ENCODE measurements at places on chromosomes 5 and 9.
A peak's percentile ranks its signal among the peaks of the same experiment; 100 is the strongest.

GRCh38 chr5:158816011-158816696 lies 283.6 kb downstream of the EBF1 start:
- DNase-seq = no peak

- DNase-seq = no peak
Measured at GRCh38 chr9:91751922-91752321, 198.1 kb downstream of the ROR2 start.

DNA sequence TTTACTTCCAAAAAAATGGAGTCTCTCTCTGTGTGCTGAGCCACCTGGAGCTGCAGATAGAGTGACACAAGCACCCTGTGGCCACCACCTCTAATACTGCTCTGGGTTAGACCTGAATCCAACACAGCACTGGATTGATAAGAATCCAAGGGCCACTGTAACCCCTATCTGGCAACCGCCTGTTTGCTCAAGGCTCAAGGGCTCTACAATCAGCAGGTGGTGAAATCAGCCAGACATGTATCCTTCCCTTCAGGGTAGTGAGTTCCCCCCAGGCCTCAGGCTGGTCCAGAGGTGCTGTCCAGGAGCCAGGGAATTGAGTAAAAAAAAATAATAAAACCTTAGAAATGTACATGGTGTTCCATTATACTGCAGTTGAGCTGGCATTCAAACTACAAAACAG lies 509.0 kb downstream of the KIF4B start:
- DNase-seq = no peak

DNA sequence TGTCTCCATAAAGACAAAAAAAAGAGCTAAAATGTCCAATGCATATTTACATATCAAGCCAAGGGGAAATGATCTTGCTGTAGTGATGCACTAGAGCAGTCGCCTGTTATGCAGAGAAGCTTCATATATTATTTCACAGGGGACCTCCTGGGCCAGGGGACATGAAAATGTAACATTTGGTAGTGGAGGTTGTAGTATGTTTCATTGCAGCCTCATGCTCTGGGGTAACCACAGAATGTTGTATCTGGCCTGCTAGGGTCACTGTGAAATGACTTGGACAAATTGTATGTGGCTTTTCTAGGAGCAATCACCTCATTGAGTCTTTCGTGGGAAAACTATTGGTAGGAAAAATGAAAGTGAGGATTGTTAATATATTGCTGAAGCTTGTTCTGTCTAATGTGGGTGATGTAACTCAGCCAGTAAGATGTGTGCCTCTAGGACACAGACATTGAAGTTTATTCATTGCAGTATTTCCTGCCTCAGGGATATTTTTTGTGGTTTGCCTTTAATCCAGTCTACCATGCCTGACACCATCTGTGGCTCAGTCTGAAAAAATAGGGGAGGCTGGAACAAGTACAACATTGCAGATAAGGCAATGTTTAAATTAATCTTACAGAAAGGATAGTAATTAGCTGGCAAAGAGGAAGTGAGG lies 430.8 kb upstream of the TNC start:
- DNase-seq = peak; percentile 53

GRCh38 chr9:136806067-136806466 lies 1.7 kb upstream of the RABL6 start:
- no peak for DNase-seq

DNA sequence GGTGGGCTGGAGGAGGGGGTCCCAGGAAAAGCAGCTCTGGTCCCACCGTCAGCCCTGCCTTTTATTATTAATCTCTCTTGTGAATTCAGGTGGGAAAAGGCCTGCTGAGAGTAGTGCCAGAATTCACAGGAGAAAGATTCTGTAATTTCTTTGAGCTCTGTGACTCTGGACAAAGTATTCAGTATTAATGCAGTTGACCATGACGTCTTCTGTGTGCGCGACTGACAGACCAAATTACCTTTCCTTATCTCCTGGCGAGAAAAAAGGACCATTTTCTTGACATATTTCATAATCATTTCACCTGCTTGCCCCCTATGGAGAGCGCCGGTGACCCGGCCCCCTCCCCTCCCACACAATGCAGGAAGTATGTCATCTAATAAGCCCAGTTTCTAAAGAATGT lies 26.8 kb upstream of the GRHPR start:
- DNase-seq = no peak

GRCh38 chr9:87883990-87884389 lies 1.3 kb downstream of the SPATA31E1 start:
- DNase-seq = no peak

GRCh38 chr9:115972362-115972761 lies 181.2 kb upstream of the PAPPA start:
- no peak for DNase-seq

GRCh38 chr5:151682240-151682639 lies 4.5 kb downstream of the SPARC start:
- no peak for DNase-seq

GRCh38 chr5:157907479-157907878 lies 48.5 kb upstream of the CLINT1 start:
- DNase-seq = no peak
